ENCODE measurements at places on chromosomes 6 and 20.
A peak's percentile ranks its signal among the peaks of the same experiment; 100 is the strongest.

DNA sequence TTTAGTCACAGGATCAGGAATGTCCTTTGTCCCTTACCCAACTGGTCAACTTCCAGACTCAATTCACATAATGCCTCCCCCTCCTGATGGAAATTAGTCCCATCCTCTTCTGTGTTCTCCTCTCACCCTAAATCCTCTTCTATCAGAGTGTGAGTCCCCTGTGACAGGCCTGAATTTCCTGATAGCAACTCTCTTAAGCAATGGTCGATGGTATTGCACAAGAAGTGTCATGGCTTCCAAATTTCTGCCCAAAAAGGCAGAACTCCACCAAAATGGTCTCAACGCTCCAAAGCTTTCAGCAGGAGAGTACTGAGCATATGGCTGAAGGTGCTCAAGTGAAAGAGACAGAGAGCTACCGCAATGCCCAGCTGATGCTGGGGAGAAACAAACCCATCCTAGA, 2.4 kb downstream of the PREP start:
- no peak for DNase-seq

DNA sequence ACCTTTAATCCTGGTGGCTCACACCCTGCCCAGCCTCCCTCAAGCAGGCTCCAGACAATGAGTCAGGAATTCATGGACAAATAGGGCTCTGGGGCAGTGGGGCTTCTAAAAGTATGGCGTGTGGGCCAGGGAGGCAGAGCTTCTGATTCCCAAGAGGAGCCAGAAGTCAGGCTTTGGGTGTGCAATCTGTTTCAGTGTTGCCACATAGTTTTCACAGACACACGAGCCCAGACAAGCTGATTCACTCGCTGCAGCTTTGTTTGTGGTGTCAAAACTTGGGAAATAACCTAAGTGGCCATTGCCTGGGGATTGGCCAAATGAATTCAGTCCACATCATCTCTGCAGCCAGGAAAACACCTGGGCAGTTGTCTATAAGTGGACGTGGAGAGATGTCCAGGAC, 9.2 kb downstream of the PEDS1 start:
- no peak for DNase-seq

GRCh38 chr6:169271877-169272216, 18.2 kb upstream of the THBS2 start:
- no peak for DNase-seq

- peak; percentile 35 for DNase-seq
Measured at GRCh38 chr6:42049948-42050296, 402 bp upstream of the TAF8 start.

DNA sequence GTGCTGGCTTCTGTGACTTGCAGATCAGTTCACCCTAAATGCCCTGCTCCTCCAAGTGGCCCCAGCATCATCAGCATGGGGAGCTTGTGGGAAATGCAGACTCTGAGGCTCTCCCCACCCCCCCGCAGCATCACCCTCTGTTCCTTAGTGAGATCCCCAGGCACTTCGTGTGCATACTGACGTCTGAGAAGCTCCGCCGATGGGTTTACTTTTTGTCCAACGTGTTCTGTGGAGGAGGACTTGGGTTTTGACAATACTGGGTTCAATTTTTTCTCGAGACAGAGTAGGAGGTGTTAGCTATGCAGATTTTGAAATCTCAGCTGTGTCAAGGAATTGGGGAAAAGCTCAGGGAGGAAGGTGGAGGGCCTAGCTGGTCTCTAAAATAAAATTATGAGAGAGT, 38.3 kb upstream of the ZNF831 start:
- no peak for DNase-seq

- no peak for DNase-seq
Measured at GRCh38 chr20:10454151-10454750, 19.1 kb downstream of the SLX4IP start.
